ENCODE measurements at places on chromosomes 7 and 10.

GRCh38 chr7:45985902-45986301 lies 64.8 kb upstream of the IGFBP3 start:
- DNase-seq, result no peak

DNA sequence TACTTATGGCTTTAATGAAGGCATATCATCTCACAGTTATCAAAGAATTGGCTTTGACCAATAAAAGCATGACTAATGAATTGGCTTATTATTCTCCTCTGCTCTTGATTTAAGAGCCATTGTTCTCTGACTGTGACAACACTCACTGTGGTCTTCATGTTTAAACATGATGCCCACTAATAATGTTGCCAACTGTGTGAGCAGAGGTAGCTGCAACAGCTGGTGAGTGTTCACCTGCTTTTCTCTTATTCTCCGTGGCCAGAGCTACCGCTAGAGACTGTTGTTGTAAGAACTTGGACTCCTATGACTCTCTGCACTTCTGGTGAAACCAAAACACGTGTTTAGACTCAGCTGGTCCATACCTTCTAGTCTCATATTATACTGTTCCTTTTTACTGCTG lies 335.9 kb downstream of the XPNPEP1 start:
- no peak for DNase-seq

GRCh38 chr7:47652591-47652990 lies 70.7 kb upstream of the TNS3 start:
- DNase-seq, result no peak

- no peak for DNase-seq
Observed at GRCh38 chr10:33509231-33509831, 174.9 kb upstream of the NRP1 start.

DNA sequence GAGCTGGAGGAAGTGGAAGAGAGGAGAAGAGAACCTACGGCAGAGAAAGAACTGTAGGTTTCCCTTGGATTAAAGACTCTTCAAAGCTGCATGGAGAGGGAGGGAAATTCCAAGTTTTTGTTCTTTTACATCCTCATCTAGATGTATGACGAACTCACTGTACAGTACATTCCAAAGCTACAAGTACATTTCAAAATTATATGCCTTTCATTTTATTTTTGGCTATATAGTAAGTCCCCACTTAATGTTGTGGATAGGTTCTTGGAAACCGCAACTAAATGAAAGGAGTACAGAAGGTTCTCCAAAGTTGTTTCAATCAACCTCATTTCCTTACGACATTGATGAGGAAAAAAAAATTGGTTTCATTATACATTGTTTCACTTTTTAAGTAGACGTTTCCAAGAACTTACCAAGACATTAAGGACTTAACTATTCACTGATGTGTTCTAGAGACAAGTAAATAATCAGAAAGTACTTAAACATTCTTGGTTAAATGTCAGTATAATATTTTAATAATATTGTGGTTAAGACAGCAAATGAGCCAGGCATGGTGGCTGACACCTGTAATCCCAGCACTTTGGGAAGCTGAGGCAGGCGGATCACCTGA lies 16.1 kb upstream of the JMJD1C start:
- DNase-seq, result no peak

- DNase-seq, result no peak
Observed at GRCh38 chr10:102195296-102195870, 30.7 kb upstream of the ELOVL3 start.

DNA sequence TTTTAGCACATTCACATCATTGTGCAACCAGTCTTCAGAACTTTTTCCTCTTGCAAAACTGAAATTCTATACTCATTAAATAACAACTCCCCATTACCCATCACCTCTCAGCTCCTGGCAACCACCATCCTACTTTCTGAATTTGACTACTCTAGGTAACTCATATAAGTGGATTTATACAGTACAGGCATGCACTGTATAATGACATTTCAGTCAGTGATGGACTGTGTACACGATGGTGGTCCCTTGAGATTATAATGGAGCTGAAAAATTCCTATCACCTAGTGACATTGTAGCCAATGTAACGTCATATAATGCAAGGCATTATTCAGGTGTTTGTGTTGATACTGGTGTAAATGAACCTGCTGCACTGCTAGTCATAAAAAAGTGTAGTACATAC lies 60.1 kb downstream of the BTRC start:
- no peak for DNase-seq

DNA sequence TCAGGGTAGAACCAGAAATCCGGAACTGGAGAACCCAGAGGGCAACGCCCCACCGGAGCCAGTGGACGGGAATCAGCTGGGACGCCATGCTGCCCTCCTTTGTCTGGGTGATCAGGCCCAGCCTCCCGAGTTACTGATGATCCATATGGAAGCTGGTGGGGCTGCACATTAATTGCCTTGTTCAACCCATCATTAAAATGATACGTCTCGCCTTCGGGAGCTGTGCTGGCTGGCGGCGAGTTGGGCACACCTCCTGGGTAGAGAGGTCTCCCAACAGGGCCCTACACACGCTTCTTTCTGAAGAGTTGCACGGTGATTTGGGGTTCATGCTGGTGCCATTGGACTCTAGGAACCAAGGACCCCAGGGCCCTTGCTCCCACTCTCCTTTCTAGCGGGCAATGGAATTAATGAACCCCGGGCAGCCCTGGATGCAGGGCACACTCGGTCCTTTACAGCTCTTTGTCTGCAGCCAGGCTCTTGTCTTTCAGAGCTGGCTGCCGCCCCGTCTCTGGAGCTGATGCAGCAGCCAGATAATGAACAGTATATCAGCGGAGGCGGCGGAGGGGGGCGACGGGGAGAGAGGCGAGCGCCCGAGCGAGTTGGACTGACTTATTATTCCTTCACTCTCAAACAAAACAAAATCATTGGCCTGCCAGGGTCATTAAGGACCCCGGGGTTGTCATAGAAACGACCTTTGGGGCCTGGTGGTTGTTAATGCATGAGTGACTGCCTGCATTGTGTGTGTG lies 412.2 kb upstream of the ZMIZ1 start:
- DNase-seq, result no peak

GRCh38 chr7:42597300-42597699 lies 314.6 kb downstream of the C7orf25 start:
- DNase-seq, result no peak

DNA sequence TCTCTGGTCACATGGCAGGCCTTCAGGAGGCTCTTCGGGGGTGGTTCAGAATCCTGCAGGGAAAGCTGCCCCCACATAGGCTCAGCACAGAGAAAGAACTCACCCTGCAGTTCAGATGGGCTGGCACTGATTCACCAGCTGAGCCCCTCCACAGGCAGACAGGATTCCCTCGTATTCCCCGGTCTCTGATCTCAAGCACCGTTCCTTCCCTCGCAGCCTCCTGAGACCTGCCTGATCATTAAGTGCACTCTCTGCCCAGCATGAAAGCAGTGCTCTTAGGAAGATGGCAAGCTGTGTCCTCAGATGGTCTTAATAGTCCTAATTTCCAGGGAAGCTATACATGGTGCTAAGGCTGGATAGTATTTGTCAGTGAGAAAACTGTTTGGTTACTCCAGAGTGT lies 78.2 kb upstream of the NPS start:
- DNase-seq, result no peak

- DNase-seq, result no peak
Observed at GRCh38 chr10:62818426-62819011, 2.4 kb upstream of the EGR2 start.

- DNase-seq, result no peak
Observed at GRCh38 chr7:95631527-95631926, 35.2 kb upstream of the PDK4 start.

DNA sequence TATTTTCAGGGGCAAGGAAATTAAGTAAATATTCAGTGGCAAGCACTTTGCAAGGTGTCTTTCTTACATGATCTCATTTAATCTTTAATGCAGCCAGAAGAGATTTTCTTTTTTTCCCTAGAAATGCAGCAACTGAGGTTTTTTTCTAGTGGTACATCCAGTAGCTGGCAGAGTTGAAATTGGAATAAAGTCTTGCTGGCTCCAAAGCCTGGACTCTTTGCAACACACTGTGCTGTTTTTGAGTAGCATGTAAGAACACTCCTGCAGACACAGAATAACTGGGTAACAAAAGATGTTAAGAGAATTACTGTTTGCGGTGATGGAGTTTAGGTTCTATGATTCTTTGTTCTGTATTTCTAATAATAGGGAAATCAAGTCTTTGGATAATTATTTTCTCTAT lies 123.6 kb downstream of the PON1 start:
- no peak for DNase-seq

DNA sequence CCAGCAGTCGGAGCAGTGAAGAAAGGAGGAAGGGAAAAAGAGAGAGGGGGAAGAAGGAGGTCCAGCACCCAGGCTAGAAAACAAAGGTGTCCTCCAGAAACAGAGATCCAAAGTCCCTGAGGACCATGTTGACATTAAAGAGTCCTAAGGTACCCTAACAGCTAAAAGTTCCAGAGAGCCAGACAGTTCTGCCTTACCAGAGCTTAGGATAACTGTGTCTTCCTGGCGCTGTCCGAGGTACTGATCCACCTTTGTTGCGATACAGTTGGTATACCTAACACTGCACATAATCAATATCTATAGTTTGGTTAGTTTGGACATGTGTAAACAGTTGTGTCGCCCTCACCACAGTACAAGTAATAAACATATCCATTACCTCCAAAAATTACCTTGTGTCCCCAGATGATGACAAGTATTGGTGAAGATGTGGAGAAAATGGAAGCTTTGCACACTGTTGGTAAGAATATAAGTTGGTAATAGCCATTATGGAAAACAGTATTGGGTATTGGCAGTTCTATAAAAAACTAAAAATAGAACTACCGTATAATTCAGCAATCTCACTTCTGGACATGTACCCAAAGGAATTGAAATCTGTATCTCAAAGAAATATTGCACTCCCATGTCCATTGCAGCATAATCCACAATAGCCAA lies 59.8 kb downstream of the GRID1 start:
- DNase-seq, result no peak

GRCh38 chr7:33807779-33808482 lies 97.4 kb upstream of the BMPER start:
- no peak for DNase-seq

GRCh38 chr7:105796365-105796764 lies 80.0 kb downstream of the ATXN7L1 start:
- DNase-seq, result no peak

- no peak for DNase-seq
Observed at GRCh38 chr7:152120210-152120609, 94.7 kb downstream of the GALNT11 start.

GRCh38 chr10:100736144-100736808 lies 9.1 kb upstream of the PAX2 start:
- no peak for DNase-seq

DNA sequence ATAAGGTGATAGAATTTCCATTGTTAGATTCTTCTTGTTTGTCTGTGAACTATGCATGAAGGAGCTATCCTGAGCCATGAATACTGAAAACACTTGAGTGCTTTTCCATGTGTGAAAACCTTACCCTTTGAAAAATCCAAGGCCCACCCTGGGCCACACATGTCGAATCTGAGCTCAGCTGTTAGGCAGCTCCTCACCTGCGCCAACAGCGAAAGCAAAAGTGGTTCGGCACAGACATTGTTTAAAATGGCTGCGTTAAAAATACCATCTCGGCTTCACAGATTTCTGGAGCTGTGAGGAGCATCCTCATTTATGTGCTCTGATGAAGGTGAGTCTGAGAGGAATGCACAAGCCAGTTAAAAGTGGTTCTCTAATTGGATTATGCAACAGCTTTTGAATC lies 137.7 kb downstream of the NEUROD6 start:
- no peak for DNase-seq

- no peak for DNase-seq
Observed at GRCh38 chr7:104978460-104978859, 35.5 kb upstream of the KMT2E start.

DNA sequence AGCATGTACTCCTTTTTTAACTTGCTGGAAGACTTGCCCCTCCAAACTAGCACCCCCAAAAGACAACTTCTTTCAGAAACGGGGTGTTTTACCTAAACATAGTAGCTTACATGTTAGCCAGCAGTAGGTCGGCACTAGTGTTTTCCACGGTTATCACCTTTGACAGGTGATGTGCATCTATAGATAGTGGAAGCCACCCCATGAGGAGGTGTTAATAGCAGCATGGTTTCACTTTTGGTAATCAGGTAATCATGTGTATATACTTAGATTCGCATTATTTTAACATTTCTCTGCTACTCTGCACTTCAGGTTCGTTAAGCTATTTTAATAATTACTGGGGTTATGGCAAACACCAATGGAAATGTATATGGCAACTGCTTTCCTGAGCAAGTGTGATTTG lies 17.6 kb downstream of the SRI start:
- no peak for DNase-seq

DNA sequence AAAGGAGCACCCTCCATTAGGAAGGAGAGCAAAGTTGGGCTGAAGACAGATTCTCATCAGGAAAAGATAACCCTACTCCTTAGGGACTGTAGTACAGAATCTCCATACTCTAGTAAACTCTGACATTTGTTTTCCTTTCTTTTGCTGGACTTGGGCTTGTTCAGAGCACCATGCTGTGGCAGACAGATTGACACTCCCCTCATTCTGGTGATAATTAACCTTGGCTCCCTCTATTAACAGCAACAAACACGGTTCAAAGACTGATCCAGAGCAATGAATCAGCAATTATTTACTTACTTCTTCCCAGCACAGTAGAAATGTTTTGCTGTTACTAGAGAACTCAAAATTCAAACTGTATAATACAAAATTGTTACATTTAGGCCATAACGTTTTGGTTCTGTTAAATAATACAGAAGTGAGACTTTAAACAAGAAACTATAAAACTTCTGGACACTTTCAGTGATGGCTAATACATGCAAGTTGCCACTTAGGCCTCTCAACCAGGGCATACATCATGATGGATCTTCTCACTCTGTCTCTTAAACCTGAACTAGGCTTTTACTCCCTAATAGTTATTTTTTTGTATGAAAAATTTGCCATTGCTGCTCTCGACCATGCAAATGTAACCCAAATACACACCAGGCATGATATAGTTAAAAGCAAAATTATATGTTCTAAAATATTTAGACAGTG lies 639.0 kb downstream of the IPMK start:
- DNase-seq, result no peak

DNA sequence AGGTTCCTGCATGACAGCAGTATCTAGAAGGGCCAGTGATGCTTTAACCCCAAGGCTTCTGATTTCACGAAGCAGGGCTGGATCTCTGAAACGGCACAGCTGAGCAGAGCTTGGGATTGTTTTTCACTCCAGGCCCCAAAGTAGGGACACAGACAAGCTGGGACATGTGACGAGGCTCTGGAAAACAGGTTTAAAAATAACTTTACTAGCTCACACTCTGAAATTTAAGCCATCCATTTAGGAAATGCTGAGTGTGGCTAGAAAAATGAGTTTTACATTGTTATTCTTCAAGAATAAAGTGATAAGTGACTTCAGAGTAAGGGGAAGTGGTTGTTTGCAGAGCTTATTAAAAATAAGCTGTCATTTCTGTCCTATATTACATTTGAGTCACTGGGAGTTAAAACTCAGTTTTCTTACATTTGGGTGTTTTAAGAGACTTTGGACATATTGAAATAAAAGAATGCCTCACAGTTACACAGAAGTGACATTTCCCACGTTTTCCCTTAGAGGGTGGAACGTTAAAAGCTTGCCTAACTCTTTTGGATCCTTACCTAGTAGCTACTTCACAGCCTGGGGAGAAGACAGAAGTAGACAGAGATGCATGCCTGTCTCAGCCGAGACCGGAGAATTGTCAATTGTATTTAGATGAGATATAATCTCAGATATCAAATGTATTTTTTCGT lies 107.8 kb downstream of the GALNT17 start:
- DNase-seq, result no peak

All from stimulated activated CD4-positive, alpha-beta T cell treated with anti-CD3 and anti-CD28 coated beads, Interleukin-12 subunit alpha, Interleukin-12 subunit beta, amount 100 ng/mL, for 24 hours (primary cell).